NK-92 treated with Interleukin-12 subunit alpha and Interleukin-12 subunit beta, amount 100 ng/mL, for 24 hours (cell line): ENCODE measurements at places on chromosomes 5 and 9.

DNA sequence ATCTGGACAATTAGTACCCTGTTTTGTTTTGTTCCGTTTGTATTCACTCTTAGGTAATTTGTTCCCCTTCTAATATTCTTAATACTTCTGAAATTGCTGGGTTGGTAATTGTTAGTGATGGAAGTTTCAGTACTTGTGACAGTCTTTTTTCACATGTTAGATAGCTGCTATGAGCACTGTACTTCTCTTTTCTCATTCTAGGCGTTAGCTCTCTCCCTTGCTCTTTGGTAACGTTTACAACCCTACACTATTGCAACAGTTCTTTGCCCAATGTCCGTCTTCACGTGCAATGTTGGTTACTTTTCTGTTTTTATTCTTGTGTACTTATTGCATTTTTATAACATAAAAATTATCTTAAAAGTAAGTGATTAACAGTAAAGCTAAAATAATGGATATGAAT is 1509.0 kb downstream of the MAT2B start:
- no peak for DNase-seq

DNA sequence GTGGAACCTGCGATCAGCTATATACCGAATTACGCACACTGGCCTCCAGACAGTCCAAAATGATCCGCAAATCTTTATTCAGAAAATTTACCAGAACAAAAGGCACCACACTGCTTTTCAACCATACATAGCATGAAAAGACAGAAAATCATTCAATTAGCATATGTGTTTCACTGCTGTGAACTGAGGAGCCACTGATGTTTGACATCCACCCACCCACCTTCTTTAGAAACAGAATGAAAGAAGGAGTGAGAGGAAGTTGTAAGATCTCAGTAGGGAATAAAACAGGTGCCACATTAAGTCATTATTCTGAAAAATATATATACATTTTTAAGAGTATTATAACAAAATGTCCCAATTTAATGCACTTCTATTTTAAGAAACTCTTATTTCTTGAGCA is 156.8 kb downstream of the NFIB start:
- DNase-seq = no peak

DNA sequence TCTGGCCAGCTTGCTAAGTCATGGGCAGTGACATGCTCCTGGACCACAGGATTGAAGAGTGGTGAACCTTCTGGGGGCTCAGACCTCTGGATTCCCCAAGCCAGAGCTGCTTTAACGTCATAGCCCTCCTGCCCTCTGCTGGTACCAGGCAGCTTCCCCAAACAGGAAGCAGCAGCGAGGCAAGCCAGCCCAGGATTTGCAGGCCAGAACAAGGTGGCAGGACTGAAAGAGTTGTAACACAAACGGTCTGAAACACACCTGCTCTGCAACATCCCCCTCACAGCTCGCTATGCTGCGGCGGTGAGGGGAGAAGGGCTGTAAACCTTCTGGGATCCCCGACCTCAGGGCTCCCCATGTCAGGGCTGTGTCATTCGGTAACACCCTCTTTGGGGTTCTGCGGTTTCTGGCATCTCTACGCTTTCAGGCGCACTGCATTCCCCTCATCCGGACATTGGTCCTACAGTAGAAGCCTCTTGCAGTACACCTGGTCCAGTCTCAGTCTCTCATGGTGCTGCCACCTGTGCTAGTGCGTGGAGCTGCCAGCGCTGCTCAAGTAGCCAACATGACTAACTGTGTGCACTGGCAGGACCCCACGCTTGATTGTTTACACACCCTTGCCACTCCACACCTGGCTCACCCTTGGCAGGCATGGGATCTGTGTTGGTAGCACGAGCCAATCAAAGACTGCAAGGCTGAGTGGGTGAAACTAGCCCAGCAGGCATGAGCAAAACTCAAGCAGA is 893.3 kb downstream of the PTPRD start:
- DNase-seq = no peak

DNA sequence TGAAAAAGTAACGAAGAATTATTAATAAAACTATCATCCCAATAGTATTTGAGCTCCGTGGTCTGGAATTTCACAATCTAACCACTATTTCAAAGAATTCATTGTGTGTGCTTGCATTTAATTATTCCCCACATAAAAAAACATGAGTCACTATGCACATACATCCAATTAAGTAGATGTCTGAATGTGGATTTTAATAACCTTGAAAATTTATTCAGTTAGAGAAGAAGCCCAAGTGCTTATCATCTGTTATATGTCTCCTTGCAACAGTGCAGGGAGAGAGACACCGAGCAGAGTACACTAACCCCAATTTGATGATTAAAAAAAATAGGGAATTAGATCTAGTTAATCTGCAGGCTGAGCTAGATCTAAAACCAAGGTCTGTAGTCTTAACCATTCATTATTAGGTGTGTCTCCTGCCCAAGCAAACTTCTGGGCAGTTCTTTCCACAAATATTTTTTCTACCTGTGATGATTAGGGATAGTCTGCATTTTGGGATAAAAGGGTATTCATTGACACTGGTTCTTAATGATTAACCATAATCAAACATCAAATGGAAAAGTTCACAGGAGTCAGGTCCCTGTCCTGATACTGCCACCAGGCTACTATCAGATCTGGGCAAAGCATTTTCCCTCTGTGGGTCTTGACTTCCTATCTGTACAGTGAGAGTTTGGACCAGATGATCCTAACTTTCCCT is 164.2 kb downstream of the GRIA1 start:
- no peak for DNase-seq

DNA sequence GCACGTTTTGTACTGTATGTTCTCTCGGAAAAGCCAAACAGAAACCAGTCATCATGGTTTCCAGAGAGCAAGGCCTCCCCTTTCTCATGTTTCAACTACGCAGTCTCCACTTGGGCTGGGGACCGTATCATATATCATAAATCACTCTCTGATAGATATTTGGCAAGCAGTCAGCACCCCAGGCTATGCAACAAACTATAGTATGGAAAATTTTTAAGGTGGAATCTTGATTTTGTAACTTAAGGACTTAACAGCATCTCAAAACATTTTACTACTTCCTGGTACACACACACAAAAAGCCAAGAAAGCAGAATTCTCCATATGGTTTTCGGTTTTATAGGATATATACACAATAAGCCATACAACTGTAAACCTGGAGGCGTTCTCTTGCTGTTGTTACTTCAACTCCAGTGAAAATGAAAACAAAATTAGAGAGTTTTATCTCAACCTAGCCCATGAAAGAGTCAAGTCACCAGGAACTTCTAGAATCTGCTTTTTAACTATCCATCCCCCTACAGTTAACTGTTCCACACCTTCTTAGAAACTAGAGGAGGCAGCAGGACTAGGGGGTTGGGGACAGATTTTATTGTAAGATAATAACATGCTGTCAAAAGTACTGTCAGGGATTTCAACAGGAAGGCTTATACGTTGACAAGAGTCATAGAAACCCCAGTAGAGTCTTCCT is 283.4 kb downstream of the NFIB start:
- DNase-seq = no peak

DNA sequence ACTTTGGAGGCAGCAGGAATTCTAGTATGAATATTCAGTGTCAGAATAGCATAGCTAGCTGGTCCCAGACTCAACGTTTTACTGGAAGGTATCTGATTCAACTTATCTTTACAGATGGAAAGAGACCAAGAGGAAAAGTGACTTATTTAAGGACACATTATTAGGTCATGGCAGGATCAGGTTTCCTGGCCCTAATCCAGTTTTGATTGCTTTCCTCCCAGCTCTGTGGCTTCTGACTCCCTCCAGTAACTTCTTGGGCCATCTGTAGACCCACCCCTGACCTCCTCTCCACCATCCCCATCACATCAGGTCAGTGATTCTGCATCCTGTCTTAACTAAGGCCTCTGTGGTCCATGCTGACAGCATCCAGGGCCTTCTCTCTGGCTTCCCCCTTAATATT is 38.4 kb downstream of the SH3TC2 start:
- DNase-seq = no peak
